Endothelial cell (in vitro differentiated cells): ENCODE measurements at places on chromosomes 1 and 21.

- no peak for DNase-seq
These were observed 824 bp upstream of the KRTAP21-3 start for GRCh38 chr21:30719401-30719800.

GRCh38 chr1:237065903-237066302 lies 23.9 kb downstream of the RYR2 start:
- no peak for DNase-seq

GRCh38 chr1:202837746-202838262 lies 27.1 kb downstream of the PCAT6 start:
- DNase-seq = no peak

GRCh38 chr1:2635361-2636010 lies 2.7 kb upstream of the MMEL1 start:
- no peak for DNase-seq

- DNase-seq = no peak
These were observed 713.7 kb downstream of the MATN1 start for GRCh38 chr1:30009720-30010119.

- DNase-seq = no peak
These were observed 70.5 kb upstream of the HSPA13 start for GRCh38 chr21:14453339-14454015.

DNA sequence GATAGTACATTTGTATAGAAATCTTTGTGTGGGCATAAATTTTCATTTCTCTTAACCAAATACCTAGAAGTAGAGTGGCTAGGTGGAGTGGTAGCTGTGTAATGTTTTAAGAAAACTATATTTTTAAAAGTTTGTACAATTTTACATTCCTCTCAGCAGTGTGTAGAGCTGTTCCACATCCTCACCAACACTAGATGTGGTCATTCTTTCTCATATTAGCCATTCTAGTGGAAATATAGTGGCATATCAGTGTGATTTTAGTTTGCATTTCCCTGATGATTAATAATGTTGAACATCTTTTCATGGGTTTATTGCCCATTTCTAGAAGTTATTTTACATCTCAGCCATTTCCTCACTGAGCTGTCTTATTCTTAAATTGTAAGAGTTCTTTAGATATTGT lies 65.5 kb downstream of the ITSN1 start:
- DNase-seq = no peak

DNA sequence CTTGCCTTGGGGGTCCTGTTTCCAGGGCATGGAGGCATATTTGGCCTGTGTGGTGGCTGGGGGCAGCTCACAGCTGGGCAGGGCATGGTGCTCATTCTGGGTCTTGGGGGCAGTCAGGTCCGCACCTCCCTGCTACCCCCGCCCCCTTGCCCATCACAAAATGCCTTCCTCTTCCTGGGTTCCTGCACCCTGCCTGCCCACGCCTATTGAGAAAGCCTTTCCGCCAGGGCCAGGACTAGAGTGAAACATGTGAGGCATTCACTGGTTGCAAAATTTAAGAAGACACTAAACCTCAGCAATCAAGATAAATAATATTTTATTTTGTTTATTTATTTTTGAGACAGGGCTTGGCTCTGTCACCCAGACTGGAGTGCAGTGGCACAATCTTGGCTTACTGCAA lies 19.7 kb downstream of the PTAFR start:
- DNase-seq = no peak

DNA sequence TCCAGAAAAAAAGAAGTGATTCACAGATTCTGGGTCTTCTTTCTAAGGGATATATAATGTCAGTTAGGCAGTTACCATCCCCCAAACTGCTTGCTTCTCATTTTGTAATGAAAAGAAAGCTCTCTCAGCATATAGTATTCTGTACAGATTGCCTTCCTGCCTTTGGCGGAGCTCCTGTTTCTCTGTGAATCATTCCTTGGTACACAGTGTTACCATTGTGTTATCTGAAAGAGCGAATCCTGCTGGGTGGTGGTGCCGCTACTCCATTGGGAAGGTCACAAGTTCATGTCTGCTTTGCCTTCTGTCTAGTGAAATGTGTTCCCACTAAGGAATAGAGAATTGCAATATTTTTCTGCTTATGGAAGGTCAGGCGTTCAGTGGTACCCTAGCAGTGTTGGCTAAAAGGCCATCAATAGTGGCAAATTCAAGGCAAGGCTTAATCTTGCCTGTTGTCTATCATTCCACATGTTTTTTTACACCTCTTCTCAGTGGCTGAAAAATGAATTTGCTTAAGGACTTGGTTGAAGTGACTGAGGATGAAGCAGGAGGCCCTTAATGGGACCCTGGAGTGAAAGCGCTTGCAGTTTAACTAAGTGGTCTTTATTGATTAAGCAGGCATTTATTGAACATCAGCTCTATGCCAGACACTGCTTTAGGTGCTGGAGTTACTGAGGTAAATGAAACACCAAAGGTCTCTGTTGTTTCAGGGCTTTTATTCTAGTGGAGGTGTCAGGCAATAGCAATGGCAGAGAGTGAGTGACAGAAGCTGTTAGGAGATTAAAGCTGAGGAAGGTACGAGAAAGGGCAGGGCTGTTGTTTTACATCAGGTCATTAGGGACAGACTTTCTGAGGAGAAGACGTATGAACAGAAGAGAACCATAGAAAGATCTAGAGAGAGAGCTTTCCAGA lies 186.7 kb downstream of the PDE4B start:
- DNase-seq = no peak

GRCh38 chr1:150210091-150210490 lies 25.8 kb downstream of the ANP32E start:
- DNase-seq = no peak

DNA sequence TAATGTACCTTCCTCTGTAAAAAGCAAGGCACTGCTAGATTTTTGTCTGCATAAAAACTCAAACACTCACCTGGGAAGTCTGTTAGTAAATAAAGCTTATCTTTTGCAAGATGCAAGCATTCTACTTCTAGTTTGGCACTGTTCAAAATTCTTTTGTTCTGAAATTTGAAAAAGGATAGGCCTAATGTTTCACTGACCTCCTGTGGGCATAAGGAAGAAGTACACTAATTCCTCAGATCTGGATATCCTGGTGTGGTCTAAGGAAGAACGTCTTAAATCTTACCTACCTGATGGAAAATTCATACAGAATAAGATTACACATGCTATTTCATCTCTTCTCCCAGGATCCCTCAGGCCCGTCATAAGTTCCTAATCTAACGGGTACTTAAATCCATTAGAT lies 93.5 kb upstream of the CAMK1G start:
- no peak for DNase-seq

DNA sequence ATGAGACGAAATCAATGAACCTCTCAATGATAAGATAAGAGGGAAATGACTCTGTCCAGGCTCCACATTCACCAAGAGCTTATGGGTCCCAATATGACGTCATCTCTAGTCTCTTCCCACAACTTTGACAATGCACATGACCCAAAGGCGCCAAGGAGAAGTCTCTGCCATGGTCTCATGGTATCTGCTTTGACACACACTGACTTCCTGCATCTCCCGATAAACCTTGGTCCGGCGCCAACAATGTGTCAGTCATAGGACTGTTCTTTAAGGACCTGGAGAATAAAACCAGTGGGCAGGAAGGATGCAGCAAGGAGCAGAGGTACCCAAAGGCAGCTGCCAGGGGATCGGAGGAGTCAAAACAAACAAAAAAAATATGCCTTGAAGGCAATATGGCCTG lies 46.9 kb upstream of the TMEM51 start:
- DNase-seq = no peak

DNA sequence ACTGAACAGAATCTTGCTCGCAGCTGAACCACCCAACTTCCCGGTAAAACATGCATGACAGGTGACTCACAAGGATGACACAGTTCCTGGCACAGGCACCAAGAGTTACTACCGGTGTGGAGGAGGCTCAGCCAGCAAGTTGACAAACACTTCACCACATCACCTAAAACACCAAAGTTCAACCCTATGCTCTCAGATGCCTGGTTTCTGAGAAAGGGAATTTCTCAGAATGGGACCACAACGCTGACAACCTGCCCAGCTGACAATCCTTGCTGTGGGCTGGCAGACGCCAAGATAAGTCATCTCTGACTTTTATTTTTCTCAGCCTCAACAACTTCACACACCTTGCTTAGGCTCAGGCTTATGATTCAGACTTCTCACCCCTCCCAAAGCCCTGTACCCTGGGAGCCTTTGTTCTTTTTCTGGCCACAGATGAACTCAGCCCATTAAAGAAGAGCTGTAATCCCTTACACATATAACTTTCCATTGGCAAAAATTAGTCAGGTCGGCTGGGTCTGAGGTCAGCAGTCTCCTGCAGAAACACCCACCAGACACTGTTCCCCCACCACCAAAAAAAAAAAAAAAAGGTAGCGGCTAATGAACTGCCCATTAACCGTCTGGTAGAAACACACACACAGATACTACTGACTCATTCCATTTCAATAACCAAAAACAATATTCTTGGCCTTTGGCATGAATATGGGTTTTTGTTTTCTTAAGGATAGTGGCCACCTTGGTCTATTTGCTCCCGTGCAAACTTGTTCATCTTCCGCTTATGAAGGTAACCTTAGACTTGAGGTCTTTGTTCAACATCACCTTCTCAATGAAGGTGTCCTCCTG lies 10.8 kb upstream of the TIAM1 start:
- no peak for DNase-seq

- DNase-seq = no peak
These were observed 430.8 kb upstream of the PTBP2 start for GRCh38 chr1:96290801-96291200.

DNA sequence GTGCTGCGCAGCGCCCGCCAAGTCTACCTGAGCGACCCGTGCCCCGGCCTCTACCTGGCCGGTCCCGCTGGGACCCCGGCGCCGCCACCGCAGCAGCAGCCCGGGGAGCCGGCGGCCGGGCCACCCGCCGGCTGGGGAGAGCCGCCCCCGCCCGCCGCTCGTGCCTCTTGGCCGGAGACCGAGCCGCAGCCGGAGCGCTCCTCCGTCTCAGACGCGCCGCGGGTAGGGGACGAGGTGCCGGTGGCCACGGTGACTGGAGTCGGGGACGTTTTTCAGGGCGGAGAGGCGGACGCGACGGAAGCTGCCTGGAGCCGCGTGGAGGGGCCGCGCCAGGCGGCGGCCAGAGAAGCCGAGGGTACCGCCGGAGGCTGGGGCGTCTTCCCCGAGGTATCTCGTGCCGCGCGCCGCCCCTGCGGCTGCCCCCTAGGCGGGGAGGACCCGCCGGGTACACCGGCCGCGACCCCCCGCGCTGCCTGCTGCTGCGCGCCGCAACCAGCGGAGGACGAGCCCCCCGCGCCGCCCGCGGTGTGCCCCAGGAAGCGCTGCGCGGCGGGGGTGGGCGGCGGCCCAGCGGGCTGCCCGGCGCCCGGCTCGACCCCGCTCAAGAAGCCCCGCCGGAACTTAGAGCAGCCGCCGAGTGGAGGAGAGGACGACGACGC lies 646 bp downstream of the IER5 start:
- peak; percentile 44 for DNase-seq

DNA sequence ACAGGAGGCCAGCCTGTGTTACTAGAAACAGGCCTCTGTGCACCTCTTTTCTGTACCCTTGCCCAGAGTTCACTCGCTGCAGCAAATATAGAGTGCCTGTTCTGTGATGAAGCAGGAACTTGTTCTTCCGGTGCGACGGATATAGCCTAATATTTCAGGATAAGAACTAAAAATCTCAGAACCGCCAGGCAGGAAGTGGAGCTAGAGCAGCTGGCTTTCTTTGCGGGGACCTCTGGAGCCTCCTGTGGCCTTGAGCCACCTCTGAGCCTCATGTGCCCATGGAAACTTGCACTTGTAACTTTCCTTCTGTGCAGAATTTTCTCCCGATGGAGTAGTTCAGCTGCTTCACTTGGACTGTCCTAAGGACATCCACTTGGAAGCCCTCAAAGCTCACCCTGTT lies 44.5 kb upstream of the VAMP3 start:
- DNase-seq = no peak

- no peak for DNase-seq
These were observed 308.9 kb upstream of the LRRC7 start for GRCh38 chr1:69258842-69259241.

- no peak for DNase-seq
These were observed 73.8 kb upstream of the S1PR1 start for GRCh38 chr1:101162736-101163735.

DNA sequence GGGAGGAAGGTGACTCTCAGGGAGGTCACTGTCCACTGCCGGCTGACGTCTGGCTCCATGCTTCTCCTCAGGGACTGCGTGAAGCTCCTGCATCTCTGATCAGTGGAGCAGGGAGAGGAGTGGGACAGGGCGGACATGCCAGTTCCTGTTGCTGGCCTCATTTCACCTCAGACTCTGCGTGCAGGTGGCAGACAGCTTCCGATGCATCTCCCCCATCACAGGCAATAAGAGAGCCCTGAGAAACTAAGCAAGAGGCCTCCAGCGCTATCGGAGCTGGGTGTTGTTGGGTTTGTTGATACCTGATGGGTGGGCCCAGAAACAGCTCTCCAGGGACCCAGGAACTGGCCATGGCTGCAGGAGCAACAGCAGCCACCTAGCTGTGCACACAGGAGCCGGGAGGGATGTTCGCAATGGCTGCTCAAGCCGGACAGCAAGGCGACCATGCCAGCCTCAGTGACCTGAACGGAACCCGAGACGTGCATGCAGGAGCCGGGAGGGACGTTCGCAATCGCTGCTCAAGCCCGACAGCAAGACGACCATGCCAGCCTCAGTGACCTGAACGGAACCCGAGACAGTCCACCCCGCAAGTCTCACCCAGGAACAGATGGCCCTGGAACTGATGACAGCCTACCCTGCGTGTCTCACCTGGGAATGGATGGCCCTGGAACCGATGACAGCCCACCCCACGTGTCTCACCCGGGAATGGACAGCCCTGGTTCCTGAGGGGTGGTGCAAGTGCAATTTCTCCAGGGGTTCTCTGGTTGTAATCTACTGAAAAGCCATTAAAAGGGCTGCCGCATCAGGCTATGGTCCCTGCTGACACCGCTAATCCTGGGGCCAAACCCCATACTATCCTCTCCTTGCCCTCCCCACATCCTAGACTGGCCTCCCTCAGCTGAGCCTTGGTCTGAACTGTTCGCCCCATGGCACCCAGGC lies 14.2 kb upstream of the PCBP3 start:
- DNase-seq = no peak

DNA sequence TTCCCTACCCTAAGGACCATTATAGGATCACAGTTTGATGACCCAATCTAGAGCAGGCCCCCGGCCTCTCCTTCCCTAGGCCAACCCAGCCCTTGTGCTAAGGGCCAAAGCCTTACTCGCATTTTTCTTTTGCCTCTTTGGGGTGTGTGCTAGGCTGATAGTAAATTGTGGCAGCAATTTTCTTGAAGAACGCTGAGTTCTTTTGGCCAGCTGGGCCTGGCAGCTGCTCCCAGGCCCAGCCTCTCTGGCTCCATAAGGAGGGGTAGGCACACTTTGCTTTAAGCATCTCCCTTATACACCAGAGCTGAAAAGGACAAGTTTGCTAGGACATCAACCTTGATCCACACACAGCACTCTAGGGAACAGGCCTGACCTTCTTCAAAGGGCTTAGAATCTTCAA lies 4.2 kb downstream of the OLFML2B start:
- no peak for DNase-seq

DNA sequence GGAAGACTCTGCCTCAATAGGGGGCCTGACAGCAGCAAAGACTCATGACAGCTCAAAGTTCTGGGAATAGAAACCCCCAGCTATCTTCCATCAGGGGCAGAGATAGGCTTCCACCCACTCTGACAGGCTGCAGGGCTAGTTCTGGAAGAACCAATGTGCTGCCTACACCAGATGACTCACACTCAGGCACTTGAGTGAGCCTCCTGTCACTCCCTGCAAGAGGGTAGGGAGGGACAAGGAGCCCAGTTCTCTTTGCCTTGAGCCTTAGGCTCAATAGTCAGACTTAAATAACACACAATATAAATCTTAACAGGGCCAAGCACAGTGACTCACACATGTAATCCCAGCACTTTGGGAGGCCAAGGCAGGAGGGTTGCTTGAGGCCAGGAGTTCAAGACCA lies 386.4 kb downstream of the HHAT start:
- DNase-seq = no peak
